ENCODE measurements at places on chromosomes 16 and 17. TPM values are rescaled to one million over a fixed set of nuclear protein-coding genes. Genes with fewer than 3 reads are reported as not detected.

The CISD3 gene
- 7.8 TPM for total RNA-seq

The GLP2R gene
- not detected for total RNA-seq

The PRR11 gene
- 2.2 TPM for total RNA-seq

The KRTAP9-9 gene
- not detected for total RNA-seq

The NHLRC4 gene
- 0.49 TPM for total RNA-seq

All from lower leg skin (tissue), 4 donors.